Dermis microvascular lymphatic vessel endothelial cell (primary cell): ENCODE measurements at places on chromosomes 3 and 15. TPM values are rescaled to one million over a fixed set of nuclear protein-coding genes. Genes with fewer than 3 reads are reported as not detected.
A peak's percentile ranks its signal among the peaks of the same experiment; 100 is the strongest.

DNA sequence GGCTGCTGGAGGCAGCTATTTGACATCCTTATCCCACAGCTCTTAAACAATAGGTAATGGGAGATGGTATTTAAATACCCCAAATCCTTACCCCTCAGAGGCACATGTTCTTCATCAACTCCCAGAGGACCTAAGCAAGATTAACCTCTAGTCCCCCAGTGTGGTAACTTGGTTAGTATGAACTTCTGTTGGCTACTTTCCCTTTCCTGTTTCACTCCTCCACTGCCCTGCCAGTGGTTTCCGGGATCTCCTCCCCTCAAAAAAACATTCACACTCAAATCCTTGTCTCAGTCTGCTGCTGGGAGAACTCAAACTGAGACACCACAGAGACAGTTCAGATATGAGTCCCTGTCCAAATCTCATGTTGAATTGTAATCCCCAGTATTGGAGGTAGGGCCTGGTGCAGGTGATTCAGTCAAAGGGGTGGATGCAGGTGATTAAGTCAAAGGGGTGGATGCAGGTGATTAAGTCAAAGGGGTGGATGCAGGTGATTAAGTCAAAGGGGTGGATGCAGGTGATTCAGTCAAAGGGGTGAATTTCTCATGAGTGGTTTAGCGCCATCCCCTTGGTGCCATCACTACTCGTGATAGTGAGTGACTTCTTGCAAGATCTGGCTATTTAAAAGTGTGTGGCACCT lies 335.0 kb upstream of the CTNNB1 start:
- DNase-seq: no peak

DNA sequence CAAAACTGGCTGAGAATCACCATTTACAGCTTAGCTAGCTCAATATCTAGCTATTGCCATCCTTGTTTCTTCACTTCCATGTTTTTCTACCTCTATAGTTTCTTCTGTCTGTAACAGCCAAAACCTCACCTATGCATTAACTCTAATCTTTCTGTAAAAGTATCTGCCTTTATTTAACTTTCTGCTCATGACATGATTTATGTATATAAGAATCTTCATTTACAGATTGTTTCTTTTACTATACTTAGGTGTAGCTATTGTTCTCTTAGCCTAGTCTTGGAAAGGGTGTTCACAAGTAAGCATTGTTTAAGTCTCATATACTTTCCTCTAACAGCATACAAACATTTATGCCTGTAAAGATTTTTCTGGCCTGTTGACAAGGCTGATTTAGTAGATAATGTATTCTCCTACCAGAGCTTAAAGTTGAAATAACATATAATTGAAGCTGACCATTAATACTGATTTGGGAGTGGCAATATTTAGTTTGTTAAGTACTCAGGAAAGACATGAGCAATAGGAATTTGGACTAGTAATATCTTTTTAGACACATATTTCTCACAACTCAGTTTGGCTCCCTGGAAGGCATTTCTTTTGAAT lies 9.4 kb downstream of the FILIP1L start:
- DNase-seq: no peak

GRCh38 chr3:52372822-52373504 lies 56.8 kb downstream of the DNAH1 start:
- no peak for DNase-seq

DNA sequence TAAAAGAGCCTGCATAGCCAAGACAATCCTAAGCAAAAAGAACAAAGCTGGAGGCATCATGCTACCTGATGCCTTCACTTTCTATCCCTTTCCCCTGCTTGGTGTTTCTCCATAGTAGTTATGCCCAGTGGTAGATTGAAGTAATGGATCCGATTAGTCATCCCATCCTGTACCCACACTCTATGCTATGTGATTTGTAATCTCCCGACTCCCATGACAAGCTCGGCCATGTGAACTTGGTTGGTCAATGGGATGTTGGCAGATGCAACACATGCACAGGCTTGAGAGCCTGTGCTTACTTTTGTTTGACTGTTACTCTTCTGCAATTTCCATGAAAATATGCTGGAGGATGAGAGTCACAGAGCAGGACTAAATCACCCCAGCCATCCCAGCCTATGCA lies 334.9 kb upstream of the DPH6 start:
- no peak for DNase-seq

The WDR93 gene
- under 0.01 TPM in 1 of 2 replicates, not detected in the other for total RNA-seq

DNA sequence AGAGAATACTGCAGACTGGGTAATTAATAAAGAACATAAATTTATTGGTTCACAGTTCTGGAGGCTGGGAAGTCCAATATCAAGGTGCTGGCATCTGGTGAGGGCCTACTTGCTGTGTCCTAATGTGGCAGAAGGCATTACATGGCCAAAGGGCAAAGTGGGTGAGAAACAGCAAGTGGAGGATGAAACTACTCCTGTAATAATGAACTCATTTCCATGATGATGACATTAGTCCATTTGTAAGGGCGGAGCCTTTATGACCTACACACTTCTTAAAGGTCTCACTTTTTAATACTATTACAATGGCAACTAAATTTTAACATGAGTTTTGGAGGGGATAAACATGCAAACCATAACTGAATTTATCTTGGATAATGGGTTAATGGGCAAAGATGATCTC lies 139.6 kb upstream of the SGO1 start:
- no peak for DNase-seq

The TRIM59 gene
- 12.5 and 19.4 TPM in 2 replicates for total RNA-seq

DNA sequence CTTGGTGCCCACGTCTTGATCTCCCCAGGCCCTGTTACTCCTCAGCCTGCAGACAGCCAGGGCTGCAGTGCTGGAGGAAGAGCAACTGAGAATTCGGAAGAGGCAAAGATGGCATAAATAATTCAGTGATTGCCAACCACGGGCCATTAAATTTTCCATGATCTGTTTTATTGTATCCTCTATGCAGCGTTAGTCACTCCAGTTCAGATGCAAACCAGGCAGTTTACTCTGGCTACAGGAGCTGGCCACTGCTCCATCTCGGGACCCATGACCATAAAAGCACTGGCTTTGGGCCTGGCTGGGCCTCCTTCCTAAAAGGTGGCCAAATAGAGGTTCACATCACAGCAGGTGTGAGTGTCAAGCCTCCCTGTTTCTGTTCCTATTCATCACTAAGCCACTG lies 137.6 kb upstream of the TLE3 start:
- DNase-seq: no peak

GRCh38 chr3:123076112-123076495 lies 9.3 kb downstream of the PDIA5 start:
- no peak for DNase-seq

The PLA2G4B gene
- total RNA-seq: 0.13 and 1.0 TPM in 2 replicates

The DNASE1L3 gene
- 3.0 and 6.4 TPM in 2 replicates for total RNA-seq

- no peak for DNase-seq
Observed at GRCh38 chr3:5466065-5466464, 278.6 kb downstream of the EDEM1 start.

GRCh38 chr15:50886611-50887345 lies 21.7 kb upstream of the AP4E1 start:
- DNase-seq: no peak

GRCh38 chr3:181326637-181327223 lies 337.2 kb upstream of the DNAJC19 start:
- peak; percentile 43 for DNase-seq

- DNase-seq: no peak
Observed at GRCh38 chr3:114939920-114940319, 207.2 kb downstream of the ZBTB20 start.

GRCh38 chr3:55770077-55770476 lies 283.0 kb upstream of the WNT5A start:
- DNase-seq: no peak

DNA sequence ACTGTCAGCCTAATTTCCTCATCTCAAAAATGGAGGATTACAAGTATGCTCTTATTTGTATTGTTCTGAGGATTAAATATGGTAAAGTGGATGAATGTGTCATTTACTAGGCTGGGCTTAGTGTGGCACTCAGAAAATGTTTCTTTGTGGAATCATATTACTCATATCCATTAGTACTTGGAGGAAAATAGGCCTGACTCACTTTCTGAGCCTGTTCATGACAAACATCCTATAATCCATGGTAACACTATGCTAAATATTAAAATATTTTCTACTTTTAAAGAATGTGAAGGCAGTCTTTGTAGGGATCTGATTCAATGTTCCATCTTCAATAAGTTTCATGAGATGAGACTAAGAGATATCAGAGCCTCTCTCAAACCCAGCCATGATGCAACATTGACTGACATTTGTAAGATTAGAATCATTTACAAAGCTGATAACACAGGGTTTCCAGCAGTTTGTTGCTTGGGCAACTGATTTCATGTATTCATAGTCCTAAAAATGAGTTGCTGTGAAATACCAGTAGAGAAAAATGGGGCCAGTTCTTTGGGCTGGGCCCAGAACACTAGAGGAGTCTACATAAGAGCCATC lies 1048.5 kb downstream of the NTRK3 start:
- no peak for DNase-seq

DNA sequence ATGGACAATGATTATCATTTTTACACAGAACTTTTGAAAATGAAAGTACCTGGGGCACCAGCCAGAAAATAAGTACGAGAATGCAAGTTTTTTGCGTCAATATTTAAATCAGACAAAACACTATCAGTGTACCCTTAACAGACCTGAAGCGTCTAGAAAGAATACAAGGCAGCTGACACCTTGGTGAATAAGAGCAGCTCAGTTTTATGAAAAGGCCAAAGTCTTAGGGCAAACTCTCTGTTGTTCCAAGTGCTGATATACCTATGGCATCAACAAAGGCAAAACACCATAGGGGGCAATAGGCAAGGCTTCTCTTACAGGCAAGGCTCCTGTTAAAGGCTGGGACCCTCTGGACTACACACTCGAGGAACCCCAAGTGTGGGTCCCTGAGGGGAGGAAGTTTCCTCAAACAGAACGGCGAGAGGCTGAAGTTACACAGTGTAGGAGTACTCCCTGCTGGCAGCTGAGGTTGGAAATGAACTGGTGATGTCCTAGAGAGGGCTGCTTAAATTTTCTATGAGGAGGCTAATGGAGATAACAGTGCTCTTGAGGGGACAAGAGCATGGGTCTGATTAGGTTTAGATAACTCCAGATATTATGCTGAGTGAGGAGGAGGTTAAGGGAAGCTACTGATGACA lies 291.0 kb downstream of the TIGIT start:
- DNase-seq: no peak

The ADAMTS9 gene
- 33.4 and 38.2 TPM in 2 replicates for total RNA-seq

DNA sequence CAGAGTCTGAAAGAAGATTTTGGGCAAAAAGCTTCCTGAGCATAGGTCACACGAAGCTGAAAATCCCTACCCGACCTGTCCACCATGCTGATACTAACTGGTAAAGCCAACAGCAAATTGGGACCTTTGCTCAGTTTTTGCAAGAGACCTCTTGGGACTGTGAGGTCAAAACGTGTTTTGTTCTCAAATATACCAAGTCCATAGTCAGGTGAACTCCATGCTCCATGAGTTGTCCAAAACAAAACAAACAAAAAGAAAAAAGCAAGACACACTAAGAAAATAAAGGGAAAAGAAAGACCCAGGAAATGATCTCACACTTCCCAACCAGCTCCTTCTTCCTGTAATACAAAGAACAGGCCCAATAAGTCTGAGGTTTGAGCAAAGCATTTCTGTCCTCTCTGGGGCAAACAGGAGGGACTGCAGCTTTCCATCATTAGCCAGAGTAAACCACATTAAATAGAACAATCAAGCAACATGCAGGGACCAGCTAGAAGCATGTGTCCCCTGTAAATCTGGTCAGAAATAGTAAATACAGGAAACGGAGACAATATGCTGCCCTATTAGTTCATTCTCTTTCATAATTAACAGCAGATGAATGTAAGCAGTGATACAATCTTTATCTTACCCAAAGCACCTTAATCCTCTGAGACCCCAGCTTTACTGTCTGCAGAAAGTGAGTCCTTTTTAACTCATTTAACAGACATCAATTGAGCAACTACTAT lies 125.0 kb upstream of the LIPC start:
- no peak for DNase-seq

DNA sequence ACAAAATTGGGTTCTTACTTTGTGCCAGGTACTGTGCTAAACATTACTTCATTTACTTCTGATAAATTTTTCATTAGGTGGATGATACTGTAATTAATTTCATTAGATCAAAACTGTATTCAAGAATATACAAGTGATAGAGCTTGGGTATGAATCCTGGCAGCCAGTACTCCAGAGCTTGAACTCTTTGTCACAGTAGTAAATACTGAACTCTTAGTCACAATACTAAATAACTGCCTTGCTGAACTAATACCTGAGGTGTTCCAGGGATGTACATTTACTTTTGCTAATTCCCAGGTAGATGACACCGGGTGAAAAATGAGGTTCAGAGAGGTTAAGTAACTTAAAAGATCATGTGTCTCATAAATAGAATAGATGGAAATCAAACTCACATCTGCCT lies 20.3 kb downstream of the FXR1 start:
- no peak for DNase-seq

GRCh38 chr3:9994086-9994844 lies 7.6 kb upstream of the EMC3 start:
- peak; percentile 30 for DNase-seq

DNA sequence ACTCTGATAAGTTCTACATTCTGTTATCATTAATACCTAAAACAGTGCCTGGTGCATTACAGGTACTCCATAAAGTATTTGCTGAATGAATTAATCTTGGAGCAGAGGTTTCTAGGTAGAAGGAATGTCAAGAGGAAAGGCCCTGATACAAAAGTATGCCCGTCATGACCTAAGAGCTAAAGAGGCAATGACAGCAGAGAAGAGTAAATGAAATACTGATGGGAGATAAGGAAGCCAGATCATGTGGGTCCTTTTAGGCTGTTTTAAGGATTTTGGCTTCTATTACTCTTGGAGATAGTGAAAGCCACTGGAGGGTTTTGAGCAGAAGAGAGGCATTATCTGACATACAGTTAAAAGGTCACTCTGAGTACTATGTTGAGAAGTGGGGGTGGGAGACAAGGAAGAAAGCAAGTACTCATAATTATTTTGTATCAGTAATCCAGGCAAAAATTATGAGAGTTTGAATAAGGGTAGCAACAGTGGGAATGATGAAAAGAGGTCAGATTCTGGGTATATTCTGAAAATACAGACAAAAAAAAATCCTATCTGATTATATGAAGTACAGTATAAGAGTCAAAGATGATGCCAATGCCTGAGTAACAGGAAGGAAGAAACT lies 48.3 kb downstream of the DENND4A start:
- DNase-seq: no peak

- DNase-seq: no peak
Observed at GRCh38 chr3:164732166-164732565, 346.1 kb downstream of the SI start.

DNA sequence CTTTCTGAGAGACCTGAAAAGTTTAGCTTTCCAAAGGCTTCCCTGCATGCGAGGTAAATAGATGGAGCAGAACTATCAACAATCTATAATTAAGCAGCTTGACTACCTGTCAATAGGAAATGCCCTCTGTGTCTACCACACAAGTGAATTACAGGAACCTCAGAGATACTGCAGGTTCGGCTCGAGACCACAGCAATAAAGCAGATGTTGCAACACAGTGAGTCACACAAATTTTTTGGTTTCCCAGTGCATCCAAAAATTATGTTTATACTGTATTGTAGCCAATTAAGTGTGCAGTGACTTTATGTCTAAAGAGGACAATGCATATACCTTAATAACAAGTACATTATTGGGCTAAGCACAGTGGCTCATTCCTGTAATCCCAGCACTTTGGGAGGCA lies 252.0 kb downstream of the UBE2E2 start:
- DNase-seq: peak; percentile 34

- no peak for DNase-seq
Observed at GRCh38 chr3:19945969-19946831, 697 bp upstream of the RAB5A start.

- no peak for DNase-seq
Observed at GRCh38 chr3:20043396-20043795, 3.1 kb downstream of the KAT2B start.
